NCI-H460 (cell line): ENCODE measurements at places on chromosomes 7 and 10. TPM values are rescaled to one million over a fixed set of nuclear protein-coding genes. Genes with fewer than 3 reads are reported as not detected.

GIMAP6 gene
- not detected in 2 replicates for total RNA-seq

EPHA1 gene
- not detected in 2 replicates for total RNA-seq

HTR5A gene
- not detected in 2 replicates for total RNA-seq

TRIM74 gene
- total RNA-seq = 0.12 TPM in 1 of 2 replicates, not detected in the other

TMEM130 gene
- total RNA-seq = not detected in 2 replicates

OR2A42 gene
- not detected in 2 replicates for total RNA-seq

ZNF425 gene
- total RNA-seq = 0.26 and 0.87 TPM in 2 replicates

CCSER2 gene
- total RNA-seq = 24.3 and 25.0 TPM in 2 replicates

HMX2 gene
- total RNA-seq = 1.1 and 1.7 TPM in 2 replicates

UNC5B gene
- 50.9 and 55.2 TPM in 2 replicates for total RNA-seq

CALCR gene
- total RNA-seq = 0.17 and 0.32 TPM in 2 replicates

HK1 gene
- total RNA-seq = 34.2 and 41.4 TPM in 2 replicates

AKR1C3 gene
- total RNA-seq = 818 and 909 TPM in 2 replicates

NANOS1 gene
- 1.6 and 1.8 TPM in 2 replicates for total RNA-seq

ITIH5 gene
- total RNA-seq = not detected in 2 replicates

MSMB gene
- not detected in 2 replicates for total RNA-seq

PDE6C gene
- total RNA-seq = not detected in 2 replicates

ENKUR gene
- 0.12 TPM in 1 of 2 replicates, not detected in the other for total RNA-seq

GPR22 gene
- total RNA-seq = 3.3 and 4.0 TPM in 2 replicates

ATG9B gene
- total RNA-seq = 0.25 TPM in 1 of 2 replicates, not detected in the other

CDC14C gene
- total RNA-seq = 0.23 TPM in 1 of 2 replicates, not detected in the other

TUBB8 gene
- not detected in 2 replicates for total RNA-seq

MOGAT3 gene
- total RNA-seq = not detected in 2 replicates

TSPAN13 gene
- 31.4 and 37.3 TPM in 2 replicates for total RNA-seq

KIF5B gene
- total RNA-seq = 115 and 135 TPM in 2 replicates

CALHM3 gene
- total RNA-seq = not detected in 2 replicates

VENTX gene
- total RNA-seq = not detected in 2 replicates

ACSM6 gene
- total RNA-seq = not detected in 2 replicates
